ENCODE measurements at places on chromosomes 12 and 14.

DNA sequence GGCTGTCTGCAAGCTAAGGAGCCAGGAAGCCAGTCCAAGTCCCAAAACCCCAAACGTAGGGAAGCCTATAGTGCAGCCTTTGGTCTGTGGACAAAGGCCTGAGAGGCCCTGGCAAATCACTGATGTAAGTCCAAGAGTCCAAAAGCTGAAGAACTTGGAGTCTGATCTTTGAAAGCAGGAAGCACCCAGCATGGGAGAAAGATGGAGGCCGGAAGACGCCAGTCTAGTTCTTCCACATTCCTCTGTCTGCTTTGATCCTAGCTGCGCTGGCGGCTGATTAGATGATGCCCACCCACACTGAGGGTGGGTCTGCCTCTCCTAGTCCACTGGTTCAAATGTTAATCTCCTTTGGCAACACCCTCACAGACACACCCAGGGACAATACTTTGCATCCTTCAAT, 58.5 kb downstream of the CAPS2 start:
- no peak overlapping the region for H3K27ac ChIP-seq
- H3K27me3 ChIP-seq = peaks cover 4% of the 10 kb centered on the region
- H3K36me3 ChIP-seq = no peaks in the 10 kb centered on the region
- no peak overlapping the region for H3K4me3 ChIP-seq
- DNase-seq = no peak

GRCh38 chr14:65024957-65025356, 38.3 kb downstream of the FNTB start:
- H3K4me1 ChIP-seq = no peaks in the 10 kb centered on the region
- H3K36me3 ChIP-seq = peaks cover 26% of the 10 kb centered on the region
- H3K4me3 ChIP-seq = no peak overlapping the region
- no peak overlapping the region for H3K27ac ChIP-seq

DNA sequence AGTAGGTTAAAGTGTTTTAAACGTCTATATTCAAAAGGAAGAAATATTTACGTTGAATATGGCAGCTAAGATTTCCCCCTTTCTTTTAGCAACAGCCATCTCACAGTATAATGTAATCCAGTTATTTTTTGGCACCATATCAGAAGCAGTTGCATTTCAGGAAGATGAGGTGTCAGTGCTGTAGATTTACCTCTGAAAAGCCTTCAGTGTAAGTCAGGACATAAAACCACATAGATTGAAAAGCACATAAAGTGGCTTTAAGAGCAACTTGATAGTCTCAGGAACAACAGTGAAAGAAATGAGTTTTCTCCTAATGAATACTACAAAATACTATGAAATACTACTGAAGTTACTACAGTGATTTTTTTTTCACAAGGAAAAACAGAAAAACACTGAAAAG, 6.9 kb downstream of the MLH3 start:
- no peak overlapping the region for H3K27ac ChIP-seq
- DNase-seq = no peak
- peaks cover 13% of the 10 kb centered on the region for H3K36me3 ChIP-seq
- no peak overlapping the region for H3K4me3 ChIP-seq

DNA sequence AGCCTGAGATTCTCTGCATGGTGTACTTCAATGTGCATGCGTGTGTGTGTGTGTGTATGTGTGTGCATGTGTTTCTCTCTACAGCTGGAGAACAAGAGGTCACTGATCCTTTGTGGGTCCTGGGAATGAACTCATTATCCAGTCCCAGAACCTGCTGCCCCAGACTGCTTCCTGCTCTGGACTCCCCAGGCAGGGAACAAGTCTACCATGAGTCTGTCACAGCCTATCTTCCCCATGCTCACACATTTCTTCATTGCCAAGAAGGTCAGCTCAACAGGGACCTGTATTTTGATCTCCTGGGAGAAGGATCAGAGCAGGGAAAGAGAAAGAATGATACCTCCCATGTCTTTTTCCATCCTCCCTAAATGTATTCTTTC, 2.9 kb upstream of the AGAP2 start:
- peaks cover 25% of the 10 kb centered on the region for H3K36me3 ChIP-seq
- H3K27ac ChIP-seq = peak overlapping the region; percentile 82

GRCh38 chr12:106345746-106346145, 11.8 kb upstream of the POLR3B start:
- no peak overlapping the region for H3K4me3 ChIP-seq
- no peaks in the 10 kb centered on the region for H3K4me1 ChIP-seq
- H3K27ac ChIP-seq = no peak overlapping the region
- no peaks in the 10 kb centered on the region for H3K27me3 ChIP-seq

DNA sequence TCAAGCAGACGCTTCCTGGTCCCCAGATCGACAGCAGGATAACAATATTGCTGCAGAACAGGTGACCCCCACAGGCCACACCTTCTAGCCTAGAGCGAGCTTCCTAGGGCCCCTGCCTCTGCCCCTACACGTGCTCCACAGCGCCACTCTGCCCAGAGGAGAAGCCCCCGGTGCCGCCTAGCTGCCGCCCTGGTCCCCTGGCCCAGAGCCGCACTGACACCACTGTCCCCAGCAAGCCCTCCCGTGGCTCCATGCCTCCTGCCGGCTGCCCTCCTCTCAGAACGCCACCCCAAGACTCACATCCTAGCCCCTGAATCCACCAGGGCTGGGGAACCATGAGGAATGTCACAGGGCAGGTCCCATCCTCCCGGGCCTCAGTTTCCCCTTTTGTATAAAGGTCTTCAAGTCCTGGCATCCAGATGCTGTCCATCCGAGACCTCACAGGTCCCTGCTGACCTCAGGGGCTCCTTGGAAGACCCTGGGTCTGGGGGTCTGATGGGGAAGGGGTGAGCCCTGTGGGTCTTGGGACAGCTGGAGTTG, 31.0 kb downstream of the JAG2 start:
- H3K27me3 ChIP-seq = peaks cover 22% of the 10 kb centered on the region
- H3K36me3 ChIP-seq = no peaks in the 10 kb centered on the region
- no peak overlapping the region for H3K27ac ChIP-seq

- H3K4me3 ChIP-seq = no peak overlapping the region
- H3K27me3 ChIP-seq = no peaks in the 10 kb centered on the region
- no peak for DNase-seq
- H3K36me3 ChIP-seq = peaks cover 3% of the 10 kb centered on the region
- H3K27ac ChIP-seq = no peak overlapping the region
These were observed 8.7 kb downstream of the SAV1 start for GRCh38 chr14:50659327-50659974.

GRCh38 chr12:30598889-30599288, 96.8 kb downstream of the IPO8 start:
- no peaks in the 10 kb centered on the region for H3K36me3 ChIP-seq
- H3K27ac ChIP-seq = no peak overlapping the region
- H3K27me3 ChIP-seq = no peaks in the 10 kb centered on the region
- H3K4me1 ChIP-seq = no peaks in the 10 kb centered on the region

- peaks cover 1% of the 10 kb centered on the region for H3K36me3 ChIP-seq
- no peak overlapping the region for H3K27ac ChIP-seq
- peak overlapping the region; percentile 38 for H3K4me3 ChIP-seq
- H3K4me1 ChIP-seq = peaks cover 23% of the 10 kb centered on the region
- DNase-seq = no peak
These were observed 2.1 kb downstream of the KIF21A start for GRCh38 chr12:39440781-39441180.

GRCh38 chr12:66552716-66553115, 126.2 kb downstream of the GRIP1 start:
- H3K27ac ChIP-seq = no peak overlapping the region
- H3K4me1 ChIP-seq = no peaks in the 10 kb centered on the region
- H3K27me3 ChIP-seq = no peaks in the 10 kb centered on the region

GRCh38 chr12:18108611-18109010, 18.6 kb upstream of the RERGL start:
- no peaks in the 10 kb centered on the region for H3K4me1 ChIP-seq
- H3K36me3 ChIP-seq = no peaks in the 10 kb centered on the region
- no peak for DNase-seq
- no peaks in the 10 kb centered on the region for H3K27me3 ChIP-seq

DNA sequence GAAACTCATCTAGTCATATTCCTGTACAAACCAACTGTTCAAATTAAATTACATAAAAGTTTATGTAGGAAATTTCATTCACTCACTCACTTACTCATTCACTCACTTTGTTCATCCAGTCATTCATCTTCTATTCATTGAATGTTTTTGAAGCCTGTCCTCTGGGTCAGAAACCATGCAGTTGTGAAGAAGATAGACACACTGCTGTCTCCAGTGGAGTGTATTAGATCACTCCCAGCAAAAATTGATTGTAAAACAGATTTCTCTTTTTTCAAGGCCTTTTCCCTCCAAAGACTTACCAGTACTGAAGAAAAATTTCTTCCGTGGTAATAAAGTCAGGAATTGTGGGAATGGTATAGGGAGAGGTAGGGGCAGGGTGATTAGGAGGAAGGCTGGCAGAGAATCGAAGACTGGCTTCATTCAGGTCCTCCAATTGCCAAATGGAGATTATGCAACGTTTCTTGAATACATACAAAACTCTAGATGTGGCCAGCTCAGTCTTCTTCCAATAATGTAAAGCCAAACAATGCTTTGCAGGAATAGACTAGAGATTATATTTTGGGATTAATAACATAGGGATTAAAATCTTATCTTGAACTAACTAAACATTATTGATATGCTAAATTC, 9.1 kb downstream of the LRRK2 start:
- DNase-seq = no peak
- no peaks in the 10 kb centered on the region for H3K4me1 ChIP-seq
- H3K36me3 ChIP-seq = no peaks in the 10 kb centered on the region
- H3K27me3 ChIP-seq = no peaks in the 10 kb centered on the region

- no peak overlapping the region for H3K27ac ChIP-seq
- no peak overlapping the region for H3K4me3 ChIP-seq
- no peaks in the 10 kb centered on the region for H3K4me1 ChIP-seq
These were observed 109.3 kb downstream of the C12orf42 start for GRCh38 chr12:103386451-103386850.

DNA sequence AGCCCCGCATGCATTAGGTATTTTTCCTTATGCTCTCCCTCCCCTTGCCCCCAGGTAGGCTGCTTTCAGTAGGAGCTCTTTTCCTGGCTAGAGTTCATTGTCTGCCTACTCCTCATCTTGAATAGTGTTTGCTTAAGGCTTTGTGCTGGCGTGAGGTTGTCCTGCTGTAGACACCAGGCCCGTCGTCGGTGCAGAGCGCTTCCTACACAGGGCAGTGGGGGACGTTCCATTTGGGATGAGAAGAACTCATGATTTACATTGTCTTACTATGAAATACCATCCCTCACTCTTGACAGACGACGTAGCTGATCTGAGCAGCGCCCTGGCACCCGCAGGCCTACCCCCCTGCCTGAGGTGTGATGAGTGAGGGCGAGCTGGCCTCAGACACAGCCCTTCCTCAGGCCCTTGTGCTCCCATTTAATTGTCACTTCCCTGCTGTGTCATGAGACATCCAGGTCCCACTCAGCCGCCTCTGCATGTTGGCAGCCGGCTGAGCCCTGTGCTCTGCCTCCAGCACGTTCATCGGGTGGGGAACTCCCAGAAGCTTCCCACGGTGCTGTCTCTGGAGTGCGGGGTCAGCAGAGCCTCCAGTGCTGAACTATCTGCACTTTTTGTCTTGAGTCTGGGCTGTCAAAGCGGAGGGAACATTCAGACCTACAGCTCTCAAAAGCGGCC, 76.0 kb downstream of the WDR20 start:
- no peaks in the 10 kb centered on the region for H3K4me1 ChIP-seq
- no peak for DNase-seq
- H3K27ac ChIP-seq = no peak overlapping the region
- no peak overlapping the region for H3K4me3 ChIP-seq
- no peaks in the 10 kb centered on the region for H3K36me3 ChIP-seq
- no peaks in the 10 kb centered on the region for H3K27me3 ChIP-seq

- H3K4me3 ChIP-seq = no peak overlapping the region
- H3K36me3 ChIP-seq = no peaks in the 10 kb centered on the region
- DNase-seq = no peak
These were observed 76.2 kb downstream of the KIF26A start for GRCh38 chr14:104214431-104215218.

DNA sequence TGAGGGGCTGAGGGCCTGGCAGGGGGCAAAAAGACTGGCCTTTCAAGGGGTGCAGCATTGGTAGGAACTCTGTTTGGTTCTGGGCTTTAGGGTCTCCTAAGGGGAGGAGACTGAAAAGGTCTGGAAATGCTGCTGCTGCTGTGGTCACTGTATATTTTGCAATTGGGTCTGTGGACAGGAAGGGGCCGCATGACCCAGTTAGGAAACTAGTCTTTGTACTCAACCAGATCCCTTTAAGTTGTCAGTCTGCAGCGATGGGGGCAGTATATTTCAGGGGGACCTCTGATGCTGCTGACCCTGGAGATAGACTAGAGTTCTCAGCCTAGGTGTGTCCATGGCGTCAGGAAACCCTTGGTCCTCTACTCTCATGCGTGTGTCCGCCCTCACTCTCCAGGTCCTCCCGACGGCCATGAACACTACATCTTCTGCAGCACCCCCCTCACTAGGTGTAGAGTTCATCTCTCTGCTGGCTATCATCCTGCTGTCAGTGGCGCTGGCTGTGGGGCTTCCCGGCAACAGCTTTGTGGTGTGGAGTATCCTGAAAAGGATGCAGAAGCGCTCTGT, 4.0 kb downstream of the LTB4R start:
- peaks cover 28% of the 10 kb centered on the region for H3K36me3 ChIP-seq
- H3K4me3 ChIP-seq = no peak overlapping the region
- no peak overlapping the region for H3K27ac ChIP-seq
- DNase-seq = no peak
- peaks cover 54% of the 10 kb centered on the region for H3K4me1 ChIP-seq
- peaks cover 22% of the 10 kb centered on the region for H3K27me3 ChIP-seq

GRCh38 chr12:124159655-124160054, 135.2 kb upstream of the RFLNA start:
- no peak overlapping the region for H3K4me3 ChIP-seq
- no peaks in the 10 kb centered on the region for H3K36me3 ChIP-seq
- no peak for DNase-seq

DNA sequence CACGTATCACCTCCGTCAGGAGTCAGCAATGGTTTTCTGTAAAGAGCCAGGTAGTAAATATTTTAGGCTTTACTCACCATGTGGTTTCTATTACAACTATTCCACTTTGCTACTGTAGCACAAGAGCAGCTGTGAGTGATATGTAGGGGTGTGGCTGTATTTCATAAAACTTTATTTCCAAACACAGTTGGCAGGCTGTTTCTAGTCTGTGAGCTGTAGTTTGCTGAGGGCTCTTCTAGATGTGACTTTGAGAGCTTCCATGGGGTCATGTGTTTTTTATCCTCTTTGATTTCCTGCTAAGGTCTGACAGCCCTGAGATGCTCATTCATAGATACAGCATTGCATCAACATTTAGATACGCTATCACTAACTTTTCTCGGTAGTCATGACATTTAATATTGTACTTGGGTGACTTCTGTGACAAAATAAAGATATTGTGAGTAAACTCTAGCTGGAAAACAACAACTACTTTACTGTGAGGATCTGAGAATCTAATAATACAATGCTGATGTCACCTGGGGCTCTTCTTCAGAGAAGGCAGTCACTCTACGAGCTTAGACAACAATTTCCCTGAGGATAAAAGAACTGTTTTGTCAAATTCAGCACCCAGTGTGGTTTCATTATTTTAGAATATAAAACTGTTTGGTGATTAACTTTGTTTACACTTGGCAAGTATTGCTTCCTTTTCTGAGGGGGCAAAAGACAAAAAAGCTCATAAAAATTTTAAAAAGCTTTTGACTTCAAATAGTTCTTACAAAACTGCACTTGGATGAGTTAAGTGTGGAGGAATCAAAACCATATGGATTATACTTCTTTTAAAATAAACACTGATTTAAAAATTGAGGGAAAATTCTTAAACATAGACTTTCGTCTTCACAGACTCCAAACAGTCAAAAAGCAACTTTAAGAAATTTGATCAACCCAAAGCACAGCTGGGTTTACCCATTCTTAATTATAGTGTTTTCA, 231.2 kb upstream of the DCN start:
- H3K36me3 ChIP-seq = no peaks in the 10 kb centered on the region
- DNase-seq = no peak
- H3K4me3 ChIP-seq = no peak overlapping the region
- no peaks in the 10 kb centered on the region for H3K27me3 ChIP-seq
- no peak overlapping the region for H3K27ac ChIP-seq
